ENCODE measurements at places on chromosomes 7 and 10.

- no peak for DNase-seq
Measured at GRCh38 chr7:44693641-44694313, 54.9 kb upstream of the ZMIZ2 start.

- no peak for DNase-seq
Measured at GRCh38 chr10:92492748-92493240, 81.1 kb downstream of the IDE start.

DNA sequence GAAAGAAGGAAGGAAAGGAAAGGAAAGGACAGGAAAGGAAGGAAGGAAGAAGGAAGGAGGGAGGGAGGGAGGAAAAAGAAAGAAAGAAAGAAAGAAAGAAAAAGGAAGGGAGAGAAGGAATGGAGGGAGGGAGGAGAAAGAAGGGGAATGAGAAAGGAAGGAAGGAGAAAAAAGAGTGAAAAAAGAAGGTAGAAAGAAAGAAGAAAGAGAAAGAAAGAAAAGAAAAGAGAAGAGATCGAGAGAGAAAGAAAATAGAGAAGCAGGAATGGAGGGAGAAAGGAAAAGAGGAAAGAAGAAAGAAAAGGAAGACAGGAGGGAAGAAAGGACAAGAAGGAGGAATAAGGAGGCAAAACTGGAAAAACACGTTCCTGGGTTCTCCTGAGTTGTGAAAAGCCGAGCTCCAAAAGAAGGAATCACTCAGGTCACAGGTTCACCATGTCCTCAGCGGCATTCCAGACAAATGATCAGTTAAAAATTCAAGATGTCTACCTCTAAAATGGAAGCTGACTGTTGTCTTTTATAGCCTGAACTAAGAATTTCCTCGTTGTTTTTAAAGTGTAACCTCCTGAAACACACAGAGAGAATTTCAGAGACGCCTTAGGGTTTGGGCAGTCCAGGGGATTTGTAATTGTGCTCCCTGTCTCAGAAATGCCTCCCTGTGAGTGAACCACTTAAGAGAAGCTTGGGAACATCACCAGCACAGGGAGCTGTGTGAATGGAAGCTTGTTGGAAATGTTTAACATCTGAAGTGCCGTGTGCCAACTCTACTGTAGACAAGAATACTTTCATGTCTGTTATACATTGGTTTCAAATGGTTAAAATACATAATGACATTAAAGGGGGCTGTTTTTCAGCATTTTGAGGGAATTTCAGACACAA is 80.7 kb downstream of the INHBA start:
- no peak for DNase-seq

DNA sequence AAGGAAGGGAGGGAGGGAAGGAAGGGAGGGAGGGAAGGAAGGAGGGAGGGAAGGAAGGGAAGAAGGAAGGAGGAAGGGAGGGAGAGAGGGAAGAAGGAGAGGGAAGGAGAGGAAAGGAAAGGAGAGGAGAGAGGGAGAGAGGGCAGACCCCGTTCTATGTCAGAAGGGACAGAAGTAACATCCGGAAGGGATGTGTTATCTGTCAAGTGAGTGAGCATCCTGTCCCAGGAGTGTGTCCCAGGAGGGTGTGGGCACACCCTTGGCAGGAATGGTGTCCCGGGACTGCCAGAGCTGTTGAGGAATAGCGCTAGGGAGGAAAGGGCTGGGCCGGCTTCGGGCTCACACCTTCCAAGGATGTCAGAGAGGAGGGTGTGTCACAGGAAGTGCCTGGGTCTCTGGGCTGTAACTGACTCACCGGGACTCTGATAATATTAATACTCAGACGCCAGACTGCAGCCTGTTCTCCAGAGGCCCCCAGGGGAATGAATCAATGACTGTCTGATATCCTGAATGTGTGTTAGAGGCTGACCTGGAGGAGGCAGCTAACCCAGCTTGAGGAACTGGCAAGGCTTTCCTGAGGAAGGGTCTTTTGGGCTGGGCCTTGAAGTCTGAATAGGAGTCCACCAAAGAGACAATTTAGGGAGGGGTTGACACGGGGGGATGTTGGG is 125.6 kb upstream of the TNRC18 start:
- no peak for DNase-seq

GRCh38 chr7:97835296-97836138 is 36.7 kb downstream of the ASNS start:
- DNase-seq = peak; percentile 64

DNA sequence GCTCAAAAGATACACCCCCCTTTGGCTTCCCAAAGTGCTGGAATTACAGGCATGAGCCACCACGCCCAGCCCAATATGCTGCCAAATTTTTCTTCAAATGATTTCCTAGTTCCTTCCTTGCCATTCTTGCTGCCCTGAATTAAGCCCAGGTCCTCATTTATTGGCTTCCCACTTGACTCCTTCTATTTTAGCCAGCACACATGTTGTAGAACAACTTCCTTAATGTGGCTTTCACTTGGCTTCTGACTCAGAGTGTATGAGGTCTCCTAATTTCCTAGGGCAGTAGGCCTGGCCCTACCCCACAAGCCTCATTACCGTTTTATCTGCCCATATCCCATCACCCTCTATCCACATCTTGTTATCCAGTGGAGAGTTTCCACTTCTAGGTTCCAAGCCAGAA is 21.8 kb upstream of the HIPK2 start:
- no peak for DNase-seq

DNA sequence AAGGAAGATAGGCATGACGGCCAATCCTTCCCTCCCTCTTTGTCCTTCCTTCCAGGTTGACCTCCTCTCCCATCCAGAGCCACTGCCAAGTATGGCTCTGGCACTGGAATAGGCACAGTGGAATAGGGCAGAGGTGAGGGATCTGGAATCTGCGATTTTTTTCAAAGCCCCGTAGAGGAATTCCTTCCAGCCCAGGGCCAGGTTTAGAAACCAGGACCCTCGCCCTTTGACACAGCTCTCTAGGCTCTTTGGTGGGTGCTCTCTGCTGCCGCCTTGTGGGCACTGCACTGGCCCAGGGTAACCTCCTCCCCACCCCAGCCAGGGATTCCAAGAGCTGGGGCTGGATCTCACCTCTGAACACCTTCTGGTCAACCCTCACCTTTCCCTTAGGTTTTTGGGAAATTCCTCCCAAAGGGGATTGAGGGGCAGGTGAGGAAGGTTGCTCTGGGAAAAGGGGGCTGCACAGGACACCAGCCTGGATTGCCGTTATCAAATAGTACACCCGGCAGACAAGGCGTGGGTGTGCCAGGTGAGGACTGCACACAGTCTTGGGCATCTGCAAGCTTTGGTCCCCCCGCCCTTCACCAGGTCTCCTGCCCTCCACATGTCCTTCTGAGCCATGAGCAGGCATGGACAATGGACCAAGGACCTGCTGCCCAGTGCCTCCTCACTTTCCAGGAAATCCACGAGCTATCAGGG is 22.8 kb downstream of the C10orf105 start:
- peak; percentile 46 for DNase-seq

DNA sequence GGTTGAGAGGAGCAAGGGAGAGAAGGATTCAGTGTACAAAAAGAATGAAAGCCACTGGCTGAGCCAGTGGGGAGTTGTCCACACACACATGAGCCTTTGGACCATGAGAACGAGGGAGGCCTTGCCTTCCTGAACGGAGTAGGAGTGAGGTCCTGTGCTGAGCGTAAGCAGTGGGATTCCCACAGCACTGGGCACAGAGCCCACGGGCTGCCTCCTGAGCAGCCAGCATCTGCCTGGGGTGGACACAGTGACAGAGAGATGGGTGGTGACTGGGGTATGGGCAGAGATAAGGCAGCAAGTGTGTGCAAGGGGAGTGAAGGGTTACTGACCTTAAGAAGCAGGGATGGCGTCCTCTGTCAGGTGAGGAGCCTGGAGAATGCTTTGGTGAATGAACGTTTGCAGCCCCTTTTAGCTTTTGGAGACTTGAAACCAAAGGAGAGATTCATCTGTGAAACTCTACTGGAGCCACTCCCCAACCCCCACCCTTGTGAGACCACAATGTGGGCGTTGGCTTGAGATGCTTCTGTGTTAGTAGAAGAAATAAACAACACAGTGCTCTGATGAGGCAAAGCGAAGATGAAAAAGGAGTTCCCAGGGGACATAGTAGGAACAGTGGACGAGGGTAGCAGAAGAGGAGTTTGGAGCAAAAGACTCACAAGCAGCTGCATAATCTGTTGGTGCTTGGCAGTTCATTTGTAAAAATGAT is 56.5 kb downstream of the FIGNL1 start:
- no peak for DNase-seq

GRCh38 chr7:50470250-50471163 is 20.4 kb upstream of the FIGNL1 start:
- no peak for DNase-seq

DNA sequence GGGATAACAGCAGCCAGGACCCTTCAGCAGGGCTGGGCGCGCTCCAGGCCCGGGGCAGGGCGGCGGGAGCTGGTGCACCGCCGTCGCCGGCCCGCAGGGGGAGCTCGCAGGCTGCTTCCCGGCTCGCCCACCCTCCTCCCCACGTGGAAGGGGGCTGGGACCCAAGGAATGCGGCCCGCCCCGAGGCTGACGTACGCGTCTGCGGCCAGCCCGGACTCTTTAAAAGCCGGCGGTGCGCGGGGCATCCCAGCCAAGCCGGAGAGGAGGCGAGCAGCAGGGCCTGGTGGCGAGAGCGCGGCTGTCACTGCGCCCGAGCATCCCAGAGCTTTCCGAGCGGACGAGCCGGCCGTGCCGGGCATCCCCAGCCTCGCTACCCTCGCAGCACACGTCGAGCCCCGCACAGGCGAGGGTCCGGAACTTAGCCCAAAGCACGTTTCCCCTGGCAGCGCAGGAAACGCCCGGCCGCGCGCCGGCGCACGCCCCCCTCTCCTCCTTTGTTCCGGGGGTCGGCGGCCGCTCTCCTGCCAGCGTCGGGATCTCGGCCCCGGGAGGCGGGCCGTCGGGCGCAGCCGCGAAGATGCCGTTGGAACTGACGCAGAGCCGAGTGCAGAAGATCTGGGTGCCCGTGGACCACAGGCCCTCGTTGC is at the start of gene PFKFB3:
TSS of gene PFKFB3 (plus strand) at position 249 of the 647 bp plus-strand sequence. CDS start at position 578, 329 bp downstream.
- peak; percentile 96 for DNase-seq

DNA sequence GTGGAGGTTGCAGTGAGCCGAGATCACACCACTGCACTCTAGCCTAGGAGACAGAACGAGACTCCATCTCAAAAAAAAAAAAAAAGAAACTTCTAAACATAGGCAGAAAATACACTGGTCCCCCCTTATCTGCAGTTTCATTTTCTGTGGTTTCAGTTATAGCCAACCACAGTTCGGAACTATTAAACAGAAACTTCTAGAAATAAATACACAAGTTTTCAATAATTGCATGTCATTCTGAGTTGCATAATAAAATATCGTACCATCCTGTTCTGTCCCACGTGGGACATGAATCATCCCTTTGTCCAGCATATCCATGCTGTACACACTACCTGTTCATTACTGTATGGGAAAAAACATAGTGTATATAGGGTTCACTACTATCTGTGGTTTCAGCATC is 8.0 kb downstream of the XRCC2 start:
- DNase-seq = no peak

GRCh38 chr7:135194494-135195095 is 16.7 kb downstream of the WDR91 start:
- DNase-seq = no peak

- no peak for DNase-seq
Measured at GRCh38 chr7:25311346-25311745, 83.1 kb upstream of the NPVF start.

DNA sequence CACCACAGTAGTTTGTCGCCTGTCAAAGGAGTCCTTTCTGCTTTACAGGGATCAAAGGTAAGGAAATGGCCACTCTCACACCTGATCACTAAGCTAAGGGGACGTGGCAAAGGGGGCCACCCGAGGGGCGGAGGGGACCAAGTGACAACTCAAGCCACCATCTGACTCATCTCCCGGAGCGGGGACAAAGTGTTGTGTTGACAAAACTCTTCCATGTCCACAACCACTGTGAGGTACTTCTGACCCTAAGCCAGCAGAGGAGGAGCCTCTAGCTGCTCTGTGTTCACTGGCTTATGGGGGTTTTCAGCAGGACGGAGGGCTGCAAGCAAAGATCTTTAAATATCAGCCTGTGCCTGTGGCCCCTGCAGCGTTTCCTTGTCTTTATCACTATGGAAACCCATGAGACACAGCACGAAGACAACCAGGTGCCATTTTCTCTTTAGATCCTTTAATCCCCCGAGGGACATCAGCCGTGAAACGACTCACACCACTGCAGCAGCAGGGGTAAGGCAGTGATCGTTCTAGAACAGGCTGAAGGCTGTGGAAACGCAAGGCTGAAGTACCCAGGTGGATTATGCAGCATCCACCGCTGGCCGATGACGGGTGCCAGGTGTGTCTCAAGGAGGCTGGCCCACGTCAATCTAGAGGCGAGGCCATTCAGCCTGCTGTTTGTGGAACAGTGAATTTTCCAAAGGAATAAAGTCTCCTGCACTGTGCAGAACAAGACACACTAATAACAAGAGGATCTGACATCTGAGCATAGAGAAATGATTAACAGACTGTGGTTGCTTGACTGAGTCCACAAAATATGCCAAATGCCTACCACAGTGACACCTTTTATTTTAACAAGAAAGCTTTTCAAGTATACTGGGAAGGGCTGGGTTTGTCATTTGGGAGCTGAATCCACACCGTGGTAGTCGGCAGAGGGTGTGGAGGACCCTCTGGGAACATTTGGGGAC is 26.6 kb upstream of the DDC start:
- DNase-seq = no peak

- no peak for DNase-seq
Measured at GRCh38 chr10:65614956-65615565, 1310.8 kb upstream of the LRRTM3 start.

GRCh38 chr7:106057962-106058927 is 53.9 kb downstream of the SYPL1 start:
- DNase-seq = peak; percentile 82

DNA sequence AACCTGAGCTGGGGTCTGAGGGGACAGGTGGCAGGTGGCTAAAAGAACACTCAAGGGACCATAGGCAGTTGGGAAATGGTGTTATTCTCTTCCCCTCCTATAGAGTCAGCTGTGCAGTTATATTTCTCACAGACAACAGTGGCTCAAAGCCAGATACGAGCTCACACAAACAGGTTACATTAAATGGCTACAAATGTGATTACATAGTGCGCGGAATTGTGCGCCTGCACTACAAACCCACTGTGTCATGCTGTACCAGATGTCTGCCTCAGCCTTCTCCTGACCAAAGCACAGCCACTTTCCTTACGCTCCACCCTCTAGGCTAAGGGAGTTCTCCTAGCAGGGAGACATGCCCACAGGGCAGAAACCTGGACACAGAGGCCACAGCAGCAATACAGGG is 387.2 kb downstream of the CNTNAP2 start:
- DNase-seq = no peak

DNA sequence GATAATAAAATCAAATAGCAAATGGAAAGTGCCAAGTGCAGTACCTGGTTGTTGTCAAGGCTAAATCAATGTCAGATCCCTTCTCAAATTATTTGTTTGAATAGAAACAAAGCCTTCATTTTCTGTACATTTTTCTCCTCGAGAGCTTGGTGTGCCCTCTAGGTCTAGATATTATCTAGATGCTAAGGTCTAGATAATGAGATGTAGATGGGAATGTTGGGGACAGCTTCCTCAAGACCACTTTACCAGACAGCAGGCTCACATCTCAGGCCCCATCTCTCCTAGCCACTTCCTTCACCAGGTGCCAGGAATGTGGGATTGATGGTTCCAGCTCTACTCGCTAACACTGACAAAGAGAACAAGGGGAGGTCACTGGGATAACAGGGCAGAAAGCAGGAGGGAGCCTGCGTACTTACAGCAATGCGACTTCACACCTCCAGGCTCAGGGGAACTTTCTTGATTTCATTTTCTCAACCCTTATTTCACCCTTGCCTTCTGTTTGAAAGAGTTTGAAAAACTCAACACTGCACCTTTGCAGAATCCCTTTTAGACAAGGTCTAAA is 451.4 kb upstream of the VSTM2A start:
- DNase-seq = no peak

Data from head of caudate nucleus (tissue), 42 donors.